ENCODE measurements at places on chromosomes 7 and 10. TPM values are rescaled to one million over a fixed set of nuclear protein-coding genes. Genes with fewer than 3 reads are reported as not detected.

- peak; percentile 49 for DNase-seq
Observed at GRCh38 chr10:98323221-98324164, 55.5 kb upstream of the LOXL4 start.

DNA sequence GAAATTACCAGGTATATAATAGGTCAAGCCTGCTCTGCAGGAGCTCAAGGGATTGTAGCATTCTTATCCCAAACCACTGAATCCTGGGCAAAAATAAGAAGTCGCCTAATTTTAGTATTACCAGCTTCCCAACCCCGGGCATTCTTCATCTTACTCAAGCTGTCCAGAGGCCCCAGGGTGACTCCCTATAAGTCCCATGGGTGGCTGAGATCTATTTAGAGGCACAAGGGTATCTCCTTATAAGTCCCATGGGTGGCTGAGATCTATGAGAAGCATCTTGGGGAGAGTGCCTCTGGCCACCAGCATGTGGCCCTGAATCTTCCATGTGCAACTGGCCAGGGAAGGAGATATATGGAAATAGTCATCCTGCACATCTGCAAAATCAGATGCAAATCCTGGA lies 38.9 kb downstream of the PRSS2 start:
- DNase-seq, result no peak

DNA sequence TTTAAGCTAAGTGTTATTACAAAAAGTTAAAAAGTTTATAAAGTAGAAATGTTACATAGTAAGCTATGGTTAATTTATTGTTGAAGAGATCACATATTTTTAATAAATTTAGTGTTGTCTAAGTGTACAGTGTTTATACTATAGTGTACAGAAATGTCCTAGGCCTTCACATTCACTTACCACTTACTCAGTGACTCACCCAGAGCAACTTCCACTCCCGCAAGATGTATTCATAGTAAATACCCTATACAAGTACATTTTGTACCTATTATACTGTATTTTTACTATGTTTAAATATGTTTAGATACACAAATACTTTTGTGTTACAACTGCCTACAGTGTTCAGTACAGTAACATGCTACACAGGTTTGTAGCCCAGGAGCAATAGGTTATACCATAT lies 69.2 kb downstream of the DNAJC1 start:
- no peak for DNase-seq

GRCh38 chr7:121026159-121026558 lies 37.6 kb downstream of the CPED1 start:
- no peak for DNase-seq

DNA sequence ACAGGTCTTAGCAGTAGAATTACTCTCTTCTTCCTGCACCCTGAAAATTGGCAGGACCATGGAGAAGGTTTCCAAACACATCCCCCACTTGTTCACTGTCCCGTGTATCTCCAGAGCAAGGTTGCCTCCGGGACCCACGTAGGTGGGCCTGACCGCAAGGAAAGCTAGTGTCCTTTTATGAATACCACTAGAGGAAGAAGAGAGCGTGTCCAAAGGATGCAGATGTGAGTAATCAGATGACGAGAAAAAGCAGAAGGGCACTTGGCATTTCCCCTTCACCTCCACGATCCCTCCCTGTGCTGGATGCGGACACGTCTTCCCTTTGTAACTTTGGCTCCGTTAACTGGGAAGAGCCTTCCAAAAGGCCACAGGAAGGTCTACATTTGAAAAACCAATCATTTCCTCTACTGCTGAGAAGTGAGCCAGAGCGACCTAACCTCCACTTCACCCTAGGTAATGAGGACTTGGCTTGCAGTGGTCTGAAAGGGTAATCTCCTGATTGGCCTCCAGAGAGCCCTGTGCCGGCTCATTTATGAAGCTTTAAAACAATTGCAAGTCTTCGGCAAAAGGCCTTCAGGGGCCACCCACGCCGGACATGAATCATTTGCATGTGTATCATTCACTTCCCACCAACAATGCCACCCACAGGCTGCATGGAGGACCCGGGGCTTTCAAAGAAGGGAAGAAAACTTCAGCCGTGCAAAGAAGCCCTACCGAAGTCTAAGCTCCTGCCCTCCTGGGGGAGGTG lies 55.4 kb downstream of the LYZL1 start:
- no peak for DNase-seq

DNA sequence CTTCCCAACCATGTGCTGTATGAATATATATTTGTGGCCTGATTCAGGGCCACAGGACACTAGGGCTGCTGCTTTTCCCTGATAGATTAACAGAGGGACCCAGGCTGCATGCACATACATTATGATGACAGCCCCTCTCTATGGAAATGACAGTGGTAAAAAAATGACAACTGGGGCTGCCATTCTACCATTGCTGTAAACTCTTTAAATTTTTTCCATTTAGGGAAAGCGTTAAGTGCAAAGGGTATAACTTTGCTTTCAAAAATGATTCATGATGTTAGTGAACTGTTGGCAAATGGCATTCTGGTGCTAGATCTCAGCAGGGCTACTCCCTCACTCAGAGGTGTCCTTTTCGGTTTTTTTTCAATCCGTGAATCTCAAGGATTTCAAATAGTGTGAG lies 4.2 kb downstream of the CTBP2 start:
- DNase-seq, result no peak

ZNF117 gene
- total RNA-seq, result 31.6 TPM

PTN gene
- 39.3 TPM for total RNA-seq

TRPV6 gene
- total RNA-seq, result 47.3 TPM

DNA sequence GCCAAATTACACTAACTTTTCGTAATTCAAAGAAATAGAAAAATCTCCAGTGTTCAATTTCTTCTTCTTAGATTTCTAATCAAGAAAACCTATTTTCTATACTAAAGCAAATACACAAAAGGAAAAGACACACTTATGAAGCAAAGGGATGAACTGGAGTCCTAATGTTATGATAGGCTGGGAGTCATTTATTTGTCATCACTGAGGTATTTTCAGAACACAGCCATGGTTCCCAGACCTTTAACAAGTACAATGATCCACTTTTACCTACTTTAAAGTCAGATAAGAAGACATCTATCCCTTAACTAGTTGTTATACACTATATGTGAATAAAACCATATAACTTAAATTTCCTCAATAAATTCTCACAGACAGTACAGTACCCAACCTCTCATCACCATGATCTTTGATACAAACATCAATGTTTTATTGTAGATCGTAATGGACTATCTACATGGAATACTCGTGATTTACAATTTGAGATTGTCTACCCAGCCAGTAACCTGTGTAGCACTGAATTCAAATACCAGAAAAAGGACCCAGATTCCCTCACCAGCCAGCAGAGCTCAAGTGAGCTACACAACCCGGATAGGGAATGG lies 12.5 kb downstream of the ASNS start:
- DNase-seq, result no peak

PNLIPRP3 gene
- total RNA-seq, result not detected

DNA sequence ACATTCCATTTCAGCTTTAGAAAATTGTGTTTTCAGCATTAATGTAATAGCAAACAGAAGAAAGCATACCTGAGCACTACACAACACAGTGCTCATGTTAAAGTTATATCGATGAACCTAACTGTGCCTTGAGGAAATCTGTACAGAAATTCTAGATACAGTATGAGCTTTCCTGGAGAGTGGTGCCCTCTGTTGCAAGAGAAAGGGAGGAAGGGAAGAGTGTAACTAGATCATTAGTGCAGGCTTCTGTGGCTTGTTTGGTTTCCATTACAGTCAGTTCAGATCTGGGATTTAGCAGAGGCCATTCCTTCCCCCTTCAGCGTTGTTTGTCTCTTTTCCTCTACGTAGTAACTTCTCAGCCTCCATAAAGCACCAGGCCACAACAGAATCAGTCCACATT lies 139.7 kb downstream of the HTR7 start:
- no peak for DNase-seq

PROSER2 gene
- 8.8 TPM for total RNA-seq

SEMA4G gene
- total RNA-seq, result 55.1 TPM

NUTM2E gene
- 0.06 TPM for total RNA-seq

PAPSS2 gene
- 96.4 TPM for total RNA-seq

Measured in mucosa of gallbladder (tissue), 1 donor.